ENCODE measurements at places on chromosomes 1 and 21.

DNA sequence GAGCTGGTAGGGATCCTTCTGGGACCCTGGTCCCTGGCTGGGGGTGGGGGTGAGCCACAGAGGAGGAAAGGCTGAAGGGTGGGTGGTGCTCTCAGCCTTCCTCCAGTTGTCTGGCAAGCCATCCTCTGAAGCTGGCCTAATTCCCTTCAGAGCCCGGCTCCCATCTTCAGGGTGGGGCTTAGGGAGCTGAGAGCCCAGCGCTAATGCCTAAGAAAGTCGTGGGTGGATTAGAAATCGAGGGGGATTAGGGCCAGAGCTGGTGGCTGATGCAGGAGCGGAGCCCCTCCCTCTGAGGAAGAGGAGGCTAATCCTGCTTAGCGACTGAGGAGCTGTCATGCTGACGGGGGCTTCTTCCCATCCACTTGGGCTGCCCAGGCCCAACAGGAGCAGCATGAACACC lies 30.8 kb upstream of the DMBX1 start:
- DNase-seq = no peak

DNA sequence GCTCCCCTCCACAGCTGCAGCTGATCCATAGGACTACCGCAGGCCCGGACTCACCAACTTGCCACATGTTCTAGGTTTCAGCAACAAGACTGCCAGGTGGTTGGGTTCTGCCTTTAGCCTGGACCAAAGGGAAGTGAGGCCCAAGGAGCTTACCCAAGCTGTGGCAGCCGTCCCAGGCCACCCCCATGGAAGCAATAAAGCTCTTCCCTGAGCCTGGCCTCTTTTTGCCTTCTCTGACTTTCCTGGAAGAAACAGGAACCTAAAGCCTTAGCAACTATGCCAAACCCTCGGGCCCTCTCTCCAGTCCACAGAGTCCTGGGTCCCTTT lies 2.7 kb upstream of the ARTN start:
- DNase-seq = no peak

- no peak for DNase-seq
Observed at GRCh38 chr1:90534663-90535295, 182.3 kb downstream of the BARHL2 start.

DNA sequence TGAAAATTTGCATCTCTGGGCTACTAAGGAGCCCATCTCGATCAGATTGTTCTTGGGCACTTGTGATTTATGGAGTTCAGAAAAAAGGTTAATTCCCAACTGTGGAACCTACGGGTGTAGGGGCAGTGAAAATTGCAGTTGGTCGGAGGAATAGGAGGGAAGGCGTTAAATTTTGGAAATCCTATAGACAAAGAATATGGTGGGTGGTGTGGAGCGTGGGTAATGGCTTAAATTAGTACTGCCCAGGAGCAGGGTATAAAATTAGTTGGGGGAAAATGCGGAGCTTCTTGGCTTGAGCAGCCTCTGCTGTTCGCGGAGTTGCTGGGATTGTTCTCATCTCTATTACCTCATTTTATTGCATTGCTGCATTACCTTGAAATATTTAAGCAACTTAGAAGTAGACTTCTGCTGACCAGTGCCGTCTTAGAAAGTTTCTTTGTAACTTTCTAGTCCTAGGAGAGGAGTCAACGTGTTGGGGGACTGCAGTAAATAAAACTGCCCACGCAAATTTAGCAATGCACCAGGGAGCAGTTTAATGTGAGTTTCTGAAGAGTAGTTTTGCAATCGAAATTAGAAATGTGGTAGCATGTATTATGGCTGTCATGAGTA lies 514 bp downstream of the S1PR1 start:
- peak; percentile 42 for DNase-seq

GRCh38 chr1:232381394-232382100 lies 248.4 kb downstream of the SIPA1L2 start:
- DNase-seq = no peak

DNA sequence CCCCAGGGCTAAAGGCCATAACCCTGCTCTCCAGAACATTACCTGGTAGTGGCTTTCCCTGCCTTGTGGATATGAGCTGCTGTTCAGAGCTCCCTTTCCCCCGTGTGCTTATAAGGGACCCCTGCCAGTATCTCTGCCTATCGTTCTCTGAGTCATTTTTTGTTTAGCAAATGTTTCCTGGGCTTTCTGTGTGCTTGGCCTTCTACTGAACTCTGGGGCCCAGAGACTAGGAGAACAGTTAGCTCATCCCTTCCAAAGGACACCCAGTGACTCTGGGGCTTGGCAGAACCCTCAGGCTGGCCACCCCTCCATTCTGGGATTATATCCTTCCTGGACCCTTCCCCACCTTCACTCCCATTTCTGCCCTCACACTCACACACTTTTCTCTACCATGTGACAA lies 80.8 kb upstream of the POU3F1 start:
- DNase-seq = no peak

DNA sequence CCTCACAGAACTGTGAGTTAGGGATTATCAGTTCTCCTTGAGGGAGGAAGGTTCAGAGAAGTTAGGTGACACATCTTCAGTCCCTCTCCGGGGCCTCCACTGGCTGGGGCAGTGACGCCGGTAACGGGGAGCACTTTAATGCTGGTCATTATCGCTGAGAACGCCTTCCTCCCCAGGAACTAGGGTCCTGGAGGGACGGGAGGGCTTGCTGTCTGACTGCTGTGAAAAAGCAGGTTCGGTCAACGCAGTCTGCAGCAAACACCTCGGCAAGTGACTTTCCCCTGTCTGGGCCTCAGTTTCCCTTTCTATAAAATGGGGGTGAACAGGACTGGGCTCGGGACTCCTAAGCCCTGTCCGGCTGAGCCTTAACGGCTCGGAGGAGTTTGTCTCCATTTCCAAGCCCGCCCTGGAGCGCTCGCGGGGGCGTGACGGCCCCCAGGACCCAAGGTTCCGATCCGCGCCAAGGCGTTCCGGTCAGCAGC lies 341 bp upstream of the TMEM61 start:
- no peak for DNase-seq

- no peak for DNase-seq
Observed at GRCh38 chr1:100178091-100178490, at the start of gene LRRC39. LRRC39 (minus strand) TSS chr1:100178256; CDS start chr1:100168516, 9,740 bp downstream.

GRCh38 chr1:114126261-114127095 lies 27.2 kb downstream of the SYT6 start:
- no peak for DNase-seq

DNA sequence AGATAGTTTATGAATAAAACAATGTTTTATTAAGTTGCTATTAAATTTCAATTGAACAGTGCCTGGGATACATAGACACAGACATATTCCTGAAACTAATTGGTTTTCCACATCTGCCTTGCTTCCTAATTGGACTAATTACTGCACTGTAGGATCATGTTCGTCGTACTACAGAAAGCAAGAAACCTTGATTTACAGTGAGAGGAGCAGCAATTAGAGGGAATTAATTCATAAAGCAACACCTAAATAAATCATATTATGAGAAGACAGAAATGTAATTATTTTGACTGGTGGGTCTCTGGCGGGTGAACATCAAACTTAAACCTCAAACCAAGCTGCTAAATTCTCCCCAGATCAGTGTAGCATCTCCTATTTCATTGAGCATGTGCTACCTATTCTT lies 124.6 kb upstream of the CAMK1G start:
- no peak for DNase-seq

GRCh38 chr1:11237356-11237755 lies 25.0 kb downstream of the MTOR start:
- no peak for DNase-seq

- no peak for DNase-seq
Observed at GRCh38 chr1:206703661-206704060, 19.0 kb downstream of the MAPKAPK2 start.

DNA sequence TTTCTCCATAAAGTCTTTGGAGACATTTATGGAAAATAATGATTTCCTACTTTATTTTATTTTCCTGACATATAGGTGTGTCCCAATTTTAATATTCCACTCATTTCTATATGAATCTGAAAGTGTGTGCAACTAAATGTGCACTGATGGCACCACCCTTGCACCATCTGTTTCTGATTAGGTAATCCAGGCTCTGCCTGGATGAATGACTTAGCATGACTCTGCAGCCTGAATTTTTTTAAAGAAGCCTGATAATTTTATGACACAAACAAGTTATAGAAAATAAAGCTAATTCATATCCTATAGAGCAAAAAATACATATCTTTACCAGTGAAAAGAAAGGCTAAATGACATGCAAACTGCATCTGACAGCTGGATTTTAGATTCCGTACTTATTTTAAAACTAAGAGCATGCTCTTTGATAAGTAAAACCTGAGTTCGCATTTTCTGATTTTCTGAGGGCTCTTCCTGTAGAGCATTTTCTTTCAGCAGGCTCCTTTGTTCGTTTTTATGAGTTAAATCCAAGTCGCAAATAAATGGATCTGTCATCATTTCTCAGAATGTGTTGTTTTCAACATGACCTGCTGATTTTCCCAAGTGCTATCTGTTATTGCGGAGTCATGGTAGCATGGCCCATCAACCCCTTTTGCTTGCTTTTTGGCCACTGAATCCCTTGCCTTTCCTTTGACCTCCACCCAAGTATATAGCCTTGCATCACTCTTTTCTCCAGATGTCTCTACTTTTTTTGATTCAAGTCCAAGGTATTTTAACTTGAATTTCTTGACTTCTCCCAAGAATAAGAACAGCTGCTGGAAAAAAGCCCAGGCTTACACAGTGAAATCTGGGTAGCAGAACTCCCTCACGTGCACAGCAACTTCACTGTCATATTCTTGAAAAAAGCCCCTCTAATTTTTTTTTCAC lies 52.8 kb upstream of the LYPLAL1 start:
- DNase-seq = no peak

DNA sequence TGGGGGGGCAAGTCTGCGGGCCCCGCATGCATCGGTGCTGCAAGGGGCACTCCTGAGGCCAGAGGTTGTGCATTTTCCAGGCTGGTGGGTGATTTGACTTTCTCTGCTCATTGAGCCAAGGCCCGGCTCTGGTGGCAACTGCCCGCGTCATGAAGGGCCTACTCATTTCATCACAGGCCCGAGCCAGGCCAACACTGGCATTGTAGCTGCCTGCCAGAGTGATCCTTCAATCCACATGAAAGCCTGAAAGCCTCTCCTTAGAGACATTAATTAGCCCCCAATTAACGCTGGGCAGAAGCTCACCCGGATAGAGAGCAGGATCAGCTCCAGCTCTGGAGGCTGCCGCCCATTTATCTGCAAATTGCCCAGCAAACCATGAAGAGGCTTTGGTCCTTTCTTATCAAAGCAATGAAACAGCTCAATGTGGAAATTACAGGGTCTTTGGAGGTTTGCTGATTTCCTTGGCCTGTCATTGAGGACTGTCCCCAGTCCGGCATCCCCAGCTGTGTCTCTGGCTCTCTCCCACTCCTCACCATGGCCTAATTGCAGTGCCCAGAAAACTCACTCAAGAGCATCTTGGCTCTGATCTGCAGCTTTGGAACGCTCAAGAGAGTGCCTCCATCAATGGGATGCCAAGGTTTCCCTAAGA lies 50.4 kb upstream of the STUM start:
- no peak for DNase-seq

- DNase-seq = peak; percentile 75
Observed at GRCh38 chr1:212608392-212608958, at the start of gene ATF3. ATF3 (plus strand) TSS chr1:212608761; CDS start chr1:212615022, 6,261 bp downstream.

GRCh38 chr1:243705585-243705984 lies 144.5 kb downstream of the AKT3 start:
- DNase-seq = no peak

DNA sequence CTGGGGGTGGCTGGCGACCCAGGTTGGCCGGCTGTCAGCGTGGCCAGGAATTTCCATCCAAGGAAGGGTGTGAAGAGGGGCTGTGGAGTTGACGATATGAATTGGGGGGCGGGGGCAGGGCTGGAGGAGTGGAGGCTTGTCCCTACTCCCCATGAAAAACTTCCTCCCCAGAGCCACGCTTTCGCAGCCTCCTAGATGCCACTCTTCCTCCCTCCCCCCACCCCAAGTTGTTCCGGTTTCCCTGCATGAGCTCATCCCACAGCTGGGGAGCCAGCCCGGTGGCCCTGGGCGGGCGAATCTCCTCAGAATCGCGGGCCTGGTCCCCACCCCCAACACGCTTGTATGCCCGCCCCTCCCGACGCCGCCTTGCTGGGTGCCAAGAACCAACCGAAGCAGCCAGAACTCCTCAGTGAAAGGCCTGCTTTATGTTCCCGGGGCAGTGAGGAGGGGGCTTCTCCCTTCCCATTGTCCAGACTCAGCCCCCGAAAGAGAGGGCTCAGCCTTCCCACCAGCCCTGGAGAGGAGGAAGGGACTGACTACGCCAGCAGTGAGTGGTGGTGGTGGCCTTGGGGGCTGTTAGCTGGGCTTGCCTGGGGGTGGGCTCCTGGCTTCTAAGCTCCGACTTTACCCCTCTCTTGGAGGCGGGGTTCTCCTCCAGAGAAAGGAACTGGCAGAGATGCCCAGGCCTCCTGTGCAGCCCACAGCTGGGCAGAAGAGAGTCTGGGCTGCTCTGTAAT lies 1.8 kb upstream of the CSMD2 start:
- no peak for DNase-seq

- DNase-seq = peak; percentile 11
Observed at GRCh38 chr1:178310685-178311105, 186.1 kb downstream of the CLEC20A start.

DNA sequence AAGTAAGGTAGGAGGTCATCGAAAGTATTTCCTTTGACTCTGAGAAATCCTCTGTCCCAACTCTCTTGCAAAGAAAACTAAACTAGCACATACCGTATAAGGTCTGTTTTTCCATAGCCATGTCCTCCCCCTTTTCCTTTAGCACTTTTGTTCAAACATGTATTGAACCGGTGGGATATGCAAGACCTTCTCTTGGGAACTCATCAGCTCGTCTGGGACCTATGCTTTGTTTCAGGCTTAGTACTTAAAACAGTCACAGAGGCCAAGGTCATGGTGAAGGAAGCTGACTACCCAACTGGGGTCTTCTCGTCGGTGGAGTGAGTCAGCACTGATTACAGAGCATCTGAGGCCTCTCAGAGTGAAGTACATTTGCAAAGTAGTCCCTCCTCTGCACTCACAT lies 185.0 kb downstream of the ZBTB18 start:
- DNase-seq = no peak

DNA sequence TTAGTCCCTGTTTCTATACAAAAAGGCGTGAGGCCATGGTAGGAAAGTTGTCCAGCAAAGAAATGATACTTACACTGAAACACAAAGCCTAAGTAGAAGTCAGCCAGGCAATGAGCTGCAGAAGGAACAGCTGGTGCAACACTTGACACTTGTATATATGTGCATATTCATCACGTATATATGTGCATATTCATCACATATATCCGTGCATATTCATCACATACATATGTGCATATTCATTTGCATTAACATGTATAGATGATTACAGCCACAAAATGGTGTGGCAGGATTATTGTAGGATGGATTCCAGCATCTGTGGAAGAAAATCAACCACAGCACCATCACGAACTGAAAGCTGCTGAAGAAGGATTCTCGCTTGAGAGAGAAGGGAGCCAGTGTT lies 189.0 kb upstream of the RGS18 start:
- no peak for DNase-seq

GRCh38 chr1:145983206-145983675 lies 13.1 kb downstream of the TXNIP start:
- no peak for DNase-seq

GRCh38 chr1:19495799-19496526 lies 10.6 kb upstream of the CAPZB start:
- DNase-seq = no peak

DNA sequence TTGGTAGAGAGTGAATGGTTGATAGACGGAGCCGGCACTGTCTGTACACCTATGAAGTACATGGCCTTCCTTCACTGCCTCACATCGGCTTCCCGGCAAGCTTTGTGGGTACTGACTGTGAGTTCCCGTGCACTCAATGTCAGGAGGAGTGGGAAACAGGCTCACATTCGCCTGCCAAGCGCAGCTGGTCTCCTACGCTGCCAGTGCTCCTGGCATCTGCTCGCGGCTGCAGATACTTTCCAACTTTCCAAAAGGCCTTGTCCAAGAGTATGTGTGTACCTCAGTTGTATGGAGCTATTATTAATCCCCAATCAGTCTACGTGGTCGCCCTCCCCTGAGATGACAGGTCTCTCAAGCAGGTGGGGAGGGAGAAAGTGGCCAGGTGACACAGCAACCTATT lies 180.8 kb downstream of the ZSCAN20 start:
- DNase-seq = no peak
